ENCODE measurements at places on chromosomes 2 and 18.

DNA sequence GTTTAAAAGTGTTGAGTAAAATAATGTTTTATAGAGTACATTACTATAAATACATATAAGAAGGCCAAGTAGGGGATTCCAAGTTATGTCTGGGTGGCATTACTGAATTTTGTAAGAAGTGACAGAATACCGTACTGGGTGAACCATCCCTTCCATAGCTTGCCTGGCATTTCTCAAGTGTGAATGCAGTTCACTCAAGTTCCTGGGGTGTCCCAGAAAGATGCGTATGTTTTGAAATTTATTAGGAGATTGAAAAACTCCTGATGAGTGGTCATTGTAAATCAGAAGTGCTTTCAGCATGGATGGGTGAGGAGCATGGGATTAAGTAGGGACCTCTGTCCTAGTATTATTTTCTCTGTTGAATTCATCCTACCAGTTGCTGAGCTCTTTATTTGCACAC, 103.2 kb downstream of the VAPA start:
- DNase-seq = no peak

- peak; percentile 7 for DNase-seq
Observed at GRCh38 chr2:58237741-58238140, 3.4 kb downstream of the FANCL start.

- DNase-seq = no peak
Observed at GRCh38 chr18:54109131-54109683, 115.3 kb downstream of the MBD2 start.

GRCh38 chr18:36264283-36264682, 33.2 kb upstream of the FHOD3 start:
- DNase-seq = no peak

DNA sequence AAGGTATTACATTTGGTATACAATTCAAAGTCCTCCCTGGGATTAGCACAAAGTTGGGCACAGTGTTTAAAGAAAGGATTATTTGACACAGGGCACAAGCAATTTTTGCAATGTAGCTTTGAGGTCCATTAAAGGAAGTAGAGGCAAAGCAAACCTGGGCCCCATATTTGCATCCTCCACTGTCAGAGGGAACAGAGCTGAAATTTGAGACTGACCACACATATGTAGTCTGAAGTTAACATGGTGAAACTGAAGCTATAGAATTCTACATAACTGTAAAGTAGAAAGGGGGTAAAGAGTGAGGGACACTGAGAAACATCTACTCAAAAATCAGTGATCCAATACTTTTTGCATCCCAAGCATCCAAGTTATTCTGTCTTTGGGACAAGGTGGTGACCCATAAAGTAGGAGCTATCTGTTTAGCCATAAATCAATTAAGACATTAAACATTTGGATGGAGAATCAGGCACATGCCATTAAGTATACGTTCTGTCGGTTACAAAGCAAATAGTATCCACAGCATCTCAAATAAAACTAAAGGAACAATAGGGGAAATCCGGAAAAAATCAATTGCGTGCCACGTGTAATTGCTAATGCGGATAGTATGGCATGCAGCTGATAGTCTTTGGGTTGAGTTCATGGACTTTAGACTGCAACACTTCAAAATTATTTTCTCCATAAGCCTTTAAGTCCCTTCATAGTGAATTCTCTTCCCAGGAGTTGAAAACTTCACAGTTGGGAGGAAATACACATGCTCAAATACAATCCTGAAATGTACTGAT, 72.6 kb downstream of the PLEKHM3 start:
- peak; percentile 36 for DNase-seq

- no peak for DNase-seq
Observed at GRCh38 chr18:76434452-76434851, 60.6 kb downstream of the ZNF516 start.

DNA sequence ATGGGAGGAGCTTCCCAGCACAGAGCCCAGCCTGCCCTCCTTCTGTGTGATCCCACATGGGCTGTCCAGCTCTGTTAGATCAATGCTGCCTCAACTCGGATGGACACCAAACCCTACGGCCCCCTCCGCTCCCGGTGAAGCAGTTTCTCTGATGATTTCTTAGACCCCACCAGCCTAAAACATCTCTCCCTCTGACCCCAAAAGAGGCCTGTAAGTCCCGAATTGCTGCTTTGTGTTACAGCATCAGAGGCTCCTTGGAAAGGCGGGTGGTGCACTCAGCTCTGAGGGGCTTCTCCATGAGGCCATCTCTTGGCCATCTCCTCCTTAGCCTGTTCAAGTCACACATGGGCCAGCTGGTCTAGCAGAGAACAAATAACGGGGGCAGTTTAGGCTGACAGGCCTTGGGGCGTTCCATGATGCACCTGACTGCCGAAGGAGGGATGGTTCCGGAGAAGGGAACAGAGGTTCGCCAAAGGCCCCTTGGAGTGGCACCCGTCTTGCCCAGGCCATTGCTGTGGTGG, 240.7 kb downstream of the SH3RF3 start:
- DNase-seq = no peak

DNA sequence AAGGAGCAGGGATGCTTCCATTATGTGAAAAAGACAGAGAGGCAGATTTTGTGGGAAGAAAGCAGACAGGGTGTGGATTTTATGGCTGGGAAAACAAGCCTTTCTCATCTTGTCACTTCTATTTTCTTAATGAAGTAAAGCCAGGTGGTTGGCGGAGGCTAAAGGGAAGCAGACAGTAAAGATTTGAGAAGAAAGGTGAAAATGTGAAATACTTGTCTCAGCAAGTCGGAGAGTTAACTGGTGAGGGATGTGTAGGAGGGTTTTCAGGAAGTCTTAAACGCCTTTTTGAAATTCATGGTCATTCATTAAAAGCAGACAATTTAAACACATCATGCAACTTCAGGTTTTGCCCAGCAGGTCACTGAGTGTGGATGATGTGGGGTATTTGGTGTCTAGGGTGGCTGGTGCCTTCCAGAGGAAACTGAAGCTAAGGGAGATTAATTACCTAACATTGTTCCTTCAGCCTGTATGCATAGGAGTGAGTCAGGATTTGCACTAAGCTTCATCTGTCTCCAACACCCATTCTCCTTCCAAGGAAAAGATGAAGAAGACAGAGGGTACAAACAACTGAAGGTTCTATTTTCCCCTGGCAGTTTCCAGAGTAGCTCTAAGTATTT, 20.7 kb downstream of the SLC14A2 start:
- DNase-seq = no peak

Data from NCI-H526 treated with DMSO at 0.1 percent for 48 hours (cell line).